Renal cortex interstitium (tissue), 15 donors: ENCODE measurements at places on chromosomes 16 and 17.

DNA sequence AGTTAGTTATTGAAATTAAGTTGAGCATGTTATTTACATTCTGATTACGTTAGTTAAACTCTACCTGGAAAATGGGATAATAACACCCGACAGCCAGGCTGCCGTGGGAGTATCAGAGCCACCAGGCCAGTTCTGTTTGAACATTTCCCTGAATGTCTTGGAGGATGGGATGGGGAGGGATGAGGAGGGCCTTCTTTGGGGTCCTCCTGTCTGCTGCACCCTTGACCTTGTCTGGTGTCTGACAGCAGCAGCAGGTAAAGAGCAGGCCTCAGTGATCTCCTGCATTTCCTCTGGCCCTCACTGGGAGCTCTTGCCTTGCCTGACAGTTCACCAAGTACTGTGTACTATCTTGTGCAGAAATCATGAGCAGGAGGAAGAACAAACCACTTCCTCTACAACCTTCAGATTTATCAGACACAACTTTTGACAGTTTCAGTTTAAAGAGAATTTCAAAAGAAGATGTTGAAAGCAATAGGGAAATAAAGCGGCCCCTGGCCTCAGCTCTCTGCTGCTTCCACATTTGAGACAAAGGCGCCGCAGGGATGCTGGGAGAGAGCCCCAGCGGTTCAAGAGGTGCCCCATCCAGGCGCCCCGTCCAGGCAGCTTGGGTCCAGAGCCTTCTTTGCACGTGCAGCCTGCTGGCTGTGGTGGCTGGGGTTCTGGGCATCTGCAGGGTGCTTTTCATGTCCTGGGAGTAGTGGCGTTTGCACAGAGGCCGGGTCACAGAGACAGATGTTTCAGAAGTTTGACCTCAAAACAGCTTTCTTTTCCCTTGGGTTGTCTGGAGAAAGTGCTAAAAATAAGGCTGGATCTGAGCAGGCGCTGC is 25.3 kb downstream of the CMIP start:
- DNase-seq = no peak

DNA sequence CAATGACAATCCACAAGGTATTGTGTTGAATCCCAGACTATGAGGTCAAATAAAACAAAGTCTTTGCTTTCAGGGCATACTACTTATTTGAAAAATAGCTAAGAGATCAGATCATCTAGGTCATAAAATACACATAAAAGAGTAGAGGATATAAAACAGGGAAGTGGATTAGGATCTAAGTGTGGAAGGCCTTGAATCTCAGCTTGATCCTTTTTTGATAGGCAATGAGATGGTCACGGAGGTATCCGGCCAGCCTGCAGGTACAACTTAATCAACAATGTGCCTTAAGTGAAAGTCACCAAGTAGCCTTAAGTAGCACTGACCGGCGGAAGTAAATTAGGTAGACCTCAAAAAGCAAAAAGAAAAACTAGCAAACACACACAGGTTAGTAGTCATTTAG is 901.7 kb downstream of the KCNJ2 start:
- DNase-seq = no peak

DNA sequence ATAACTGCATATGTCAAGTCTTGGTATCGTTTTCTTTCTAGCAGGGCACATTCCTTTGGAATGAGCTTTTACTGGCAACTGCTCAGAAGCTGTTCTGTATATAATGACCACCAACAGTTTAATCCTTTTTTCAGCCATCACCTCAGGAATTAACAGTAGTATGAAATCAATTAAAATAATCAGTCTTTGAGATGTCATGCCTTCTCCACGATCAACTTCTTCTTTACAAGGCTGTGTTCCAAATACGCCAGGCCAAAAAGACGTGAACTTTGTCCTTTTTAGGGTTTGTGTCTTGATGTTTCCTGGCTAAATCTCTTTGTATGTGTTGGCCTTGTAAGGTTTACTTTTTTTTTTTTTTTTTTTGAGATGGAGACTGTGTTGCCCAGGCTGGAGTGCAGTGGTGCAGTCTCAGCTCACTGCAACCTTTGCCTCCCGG is 54.9 kb downstream of the ABCC1 start:
- no peak for DNase-seq

DNA sequence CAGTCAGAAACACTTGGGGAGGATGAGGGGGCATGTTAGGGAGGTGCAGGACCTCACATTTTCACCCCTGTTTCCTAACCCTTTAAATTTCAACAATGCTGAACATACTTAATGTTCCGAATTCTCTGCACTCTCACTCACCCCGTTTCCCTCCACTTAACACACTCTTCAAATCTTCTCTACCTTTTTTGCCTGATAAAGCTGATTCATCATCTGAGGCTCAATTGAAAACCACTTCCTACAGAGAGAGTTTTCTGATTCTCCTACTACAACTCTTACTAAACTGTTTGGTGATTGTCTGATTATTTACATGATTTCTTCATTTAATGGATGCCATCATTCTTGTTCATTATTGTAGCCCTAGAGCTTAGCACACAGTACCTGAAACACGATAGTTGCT is 42.4 kb downstream of the PCTP start:
- DNase-seq = no peak

- peak; percentile 39 for DNase-seq
Measured at GRCh38 chr16:55703003-55704001, 47.5 kb downstream of the SLC6A2 start.

GRCh38 chr16:27293343-27293742 is 20.4 kb upstream of the IL4R start:
- DNase-seq = no peak

DNA sequence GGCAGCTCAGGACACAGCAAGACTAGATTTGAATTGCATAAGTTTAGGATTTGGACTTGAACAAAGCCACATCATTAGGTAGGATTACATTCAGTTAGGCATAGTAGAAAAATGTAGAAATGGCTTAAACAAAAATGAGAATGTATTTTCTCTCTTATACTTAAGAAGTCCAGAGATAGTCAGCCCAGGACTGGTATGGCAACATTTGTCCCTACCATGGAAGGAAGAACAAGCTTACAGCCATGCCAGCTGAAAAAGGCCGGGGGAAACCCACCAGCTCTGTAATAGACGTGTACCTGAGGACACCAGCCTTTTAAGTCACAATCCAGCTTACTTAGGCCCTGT is 11.2 kb upstream of the TMIGD1 start:
- DNase-seq = no peak
